GM12892 (cell line): ENCODE measurements at places on chromosomes 11 and 22.

DNA sequence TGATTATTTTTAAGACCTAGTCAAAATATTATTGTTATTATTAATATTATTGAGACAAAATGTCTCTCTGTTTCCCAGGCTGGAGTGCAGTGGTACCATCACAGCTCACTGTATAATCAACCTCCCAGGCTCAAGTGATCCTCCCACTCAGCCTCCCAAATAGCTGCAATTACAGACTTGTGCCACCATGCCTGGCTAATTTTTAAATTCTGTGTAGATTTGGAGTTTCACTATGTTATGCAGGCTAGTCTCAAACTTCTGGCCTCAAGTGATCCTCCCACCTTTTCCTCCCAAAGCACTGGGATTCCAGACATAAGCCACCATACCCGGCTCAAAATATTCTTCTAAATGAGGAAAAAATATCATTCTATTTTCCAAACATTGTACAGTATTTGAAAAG, 37.0 kb downstream of the SLC36A4 start:
- DNase-seq, result no peak

DNA sequence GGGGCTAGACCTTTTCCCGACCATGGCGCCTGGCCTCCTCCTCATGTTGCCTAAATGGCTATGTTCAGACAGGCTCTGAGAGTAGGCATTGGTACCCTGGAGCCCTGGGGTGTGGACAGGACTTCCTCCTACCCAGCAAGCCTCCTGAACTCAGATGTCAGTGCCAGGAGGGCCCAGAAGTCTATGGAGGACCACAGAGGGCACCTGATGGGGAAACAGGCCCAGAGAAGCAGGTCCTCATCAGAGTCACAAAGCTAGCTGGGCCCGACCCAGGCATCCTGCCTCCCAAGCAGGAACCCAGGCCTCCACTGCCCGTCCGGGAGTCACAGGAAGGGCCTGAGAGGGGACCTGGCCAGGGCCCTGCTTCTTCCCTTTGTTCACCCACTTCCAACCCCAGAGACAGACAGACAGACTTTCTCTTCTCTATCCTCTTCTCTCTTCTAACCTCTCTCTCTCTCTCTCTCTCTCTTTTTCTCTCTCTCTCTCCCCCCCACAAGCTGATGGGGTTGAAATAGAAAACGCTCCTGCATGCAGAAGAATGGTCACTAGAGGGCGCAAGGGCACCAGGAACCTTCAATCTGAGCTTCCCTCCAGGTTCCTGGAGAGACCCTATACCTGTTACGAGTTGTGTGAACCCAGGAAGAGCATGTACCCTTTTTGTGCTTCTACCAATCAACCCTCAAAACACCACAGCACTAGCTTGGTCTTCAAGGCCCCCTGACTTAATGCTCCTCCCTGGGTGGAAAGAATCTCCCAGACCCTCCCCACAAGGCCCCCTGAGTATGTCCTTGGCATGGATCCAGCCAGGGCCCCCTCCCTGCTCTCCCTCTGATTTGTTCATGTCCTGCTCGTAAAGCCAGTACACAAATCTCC, 27.1 kb downstream of the ARAP1 start:
- DNase-seq, result no peak

DNA sequence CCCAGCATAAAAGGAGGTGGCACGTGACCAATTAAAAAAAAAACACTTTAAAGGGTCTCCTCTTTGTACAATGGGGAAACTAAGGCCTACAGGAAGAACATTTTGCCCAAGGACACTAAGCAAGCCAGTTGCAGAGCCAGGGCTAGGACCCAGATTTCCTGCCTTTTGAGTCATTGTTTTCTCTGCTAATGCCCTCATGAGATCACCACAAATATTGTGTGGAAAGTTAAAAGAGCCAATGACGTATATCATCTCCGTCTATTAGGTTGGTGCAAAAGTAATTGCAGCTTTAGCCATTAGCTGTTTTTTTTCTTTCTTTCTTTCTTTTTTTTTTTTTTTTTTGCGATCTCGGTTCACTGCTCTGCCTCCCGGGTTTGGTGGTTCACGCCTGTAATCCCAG, 24.1 kb upstream of the LRRC32 start:
- no peak for DNase-seq

DNA sequence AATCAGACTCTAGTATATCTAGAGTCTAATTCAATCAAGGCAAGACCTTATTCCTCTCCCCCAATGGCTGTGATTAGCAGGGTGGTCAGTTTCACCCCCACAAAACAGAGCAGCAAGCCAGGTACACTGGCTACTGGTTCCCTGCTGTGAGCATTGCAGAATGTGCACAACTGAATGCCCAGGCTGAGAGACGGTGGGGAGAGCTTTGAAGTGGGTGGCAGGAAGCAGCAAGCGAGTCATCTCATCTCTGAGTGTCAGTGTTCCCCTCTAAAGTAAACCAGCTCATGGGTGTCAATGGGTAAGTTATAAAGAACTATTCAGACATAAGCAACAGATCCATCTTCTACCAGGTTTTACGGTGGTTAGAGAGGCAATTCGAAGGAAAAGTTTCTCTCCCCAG, 37.6 kb downstream of the GAB4 start:
- DNase-seq, result no peak

- no peak for DNase-seq
Measured at GRCh38 chr22:22109693-22110466, 127.3 kb upstream of the TOP3B start.

GRCh38 chr22:29193021-29193420, 12.7 kb upstream of the EMID1 start:
- DNase-seq, result no peak

DNA sequence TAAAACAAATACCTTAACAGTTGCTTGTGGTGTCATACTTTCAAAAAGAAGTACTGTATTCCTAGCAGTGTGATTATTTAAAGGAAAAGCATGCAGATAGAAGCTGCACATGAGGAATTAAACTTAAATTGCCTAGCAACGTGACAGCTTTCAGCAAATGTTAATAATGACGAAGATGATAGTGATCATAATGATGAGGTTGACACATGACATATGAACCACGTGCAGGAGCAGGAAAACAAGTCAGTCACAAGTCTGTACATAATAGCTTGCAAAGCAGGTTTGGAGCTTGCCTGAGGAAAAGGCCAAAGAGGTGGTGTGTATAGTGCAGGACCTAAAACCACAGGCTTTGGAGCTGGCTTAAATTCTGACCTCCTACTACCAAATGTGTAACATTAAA, 30.6 kb upstream of the PIK3C2A start:
- DNase-seq, result no peak

- DNase-seq, result no peak
Measured at GRCh38 chr11:95991545-95991944, 67.6 kb upstream of the MTMR2 start.

GRCh38 chr22:37018815-37019308, 385 bp downstream of the TST start:
- no peak for DNase-seq

DNA sequence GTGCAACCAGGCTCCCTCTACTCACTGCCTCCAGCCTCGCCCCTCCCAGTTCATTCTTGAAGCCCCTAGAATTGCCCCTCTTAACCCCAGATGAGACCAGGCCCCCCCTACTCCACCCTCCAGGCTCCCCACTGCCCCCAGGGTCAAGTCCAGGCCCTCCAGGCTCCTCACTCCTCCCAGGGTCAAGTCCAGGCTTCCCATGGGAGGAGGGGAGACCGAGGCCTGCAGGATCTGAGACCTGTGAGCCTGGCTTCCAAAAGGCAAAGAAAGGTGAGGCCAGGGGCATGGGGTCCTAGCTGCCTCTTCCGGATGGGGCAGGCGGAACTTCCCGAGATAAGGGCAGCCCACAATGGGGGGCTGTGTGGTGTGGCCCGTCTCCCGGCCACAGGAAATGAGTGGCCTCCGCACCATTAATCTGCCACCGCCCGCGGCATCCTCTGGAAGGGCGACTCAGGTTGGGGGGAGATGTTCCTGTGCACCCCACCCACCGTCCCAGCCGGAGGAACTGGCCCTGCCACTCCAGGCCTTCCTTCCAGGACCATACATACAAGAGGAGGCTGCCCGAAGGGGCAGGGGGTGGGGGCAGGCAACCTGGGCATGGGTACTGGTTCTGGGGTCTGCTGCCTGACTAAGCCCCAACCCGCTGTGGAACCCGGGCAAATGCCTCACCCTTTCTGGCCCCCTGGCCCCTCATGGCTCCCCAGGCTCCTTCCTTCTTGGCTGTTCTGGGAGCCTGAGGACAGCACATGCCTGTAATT, 35.1 kb upstream of the WNT11 start:
- DNase-seq, result no peak

GRCh38 chr22:35742342-35743100, 24.8 kb downstream of the APOL5 start:
- no peak for DNase-seq

DNA sequence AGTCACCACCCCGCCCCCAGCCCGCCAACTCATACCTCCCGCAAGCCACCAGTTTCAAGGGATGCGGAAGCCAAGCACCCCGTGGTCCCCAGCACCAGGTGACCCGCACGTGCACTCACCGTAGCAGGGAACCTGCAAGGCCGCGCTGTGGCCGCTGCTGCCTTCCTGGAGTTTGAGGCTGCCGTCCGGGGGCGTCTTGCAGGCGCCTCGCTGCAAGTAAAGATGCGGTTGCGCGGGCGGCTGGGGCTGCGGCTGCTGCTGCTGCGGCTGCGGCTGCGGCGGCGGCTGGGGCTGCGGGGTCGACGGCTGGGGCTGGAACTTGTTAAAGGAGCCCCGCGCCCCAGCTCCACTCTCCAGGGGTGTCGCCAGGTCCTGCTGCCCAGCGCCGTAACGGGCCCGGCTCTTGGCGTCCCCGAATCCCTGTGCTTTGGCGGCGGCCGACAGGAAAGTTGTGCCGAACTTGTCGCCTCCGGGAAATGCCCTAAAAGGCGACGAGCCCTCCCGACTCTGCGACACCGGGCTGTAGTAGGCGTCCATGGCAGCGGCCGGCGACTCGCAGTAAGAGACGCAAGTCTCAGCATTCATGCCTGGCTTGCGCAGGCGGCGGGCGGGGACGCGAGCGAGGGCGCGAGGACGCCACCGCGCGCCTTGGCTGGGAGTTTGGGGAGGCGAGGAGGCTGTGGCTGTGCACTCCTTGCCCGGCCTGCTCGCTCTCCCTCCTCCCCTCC, at the start of gene ALX4:
TSS of gene ALX4 (minus strand) at position 662 of the 728 bp plus-strand sequence. CDS start at position 585, 77 bp downstream.
- DNase-seq, result no peak

DNA sequence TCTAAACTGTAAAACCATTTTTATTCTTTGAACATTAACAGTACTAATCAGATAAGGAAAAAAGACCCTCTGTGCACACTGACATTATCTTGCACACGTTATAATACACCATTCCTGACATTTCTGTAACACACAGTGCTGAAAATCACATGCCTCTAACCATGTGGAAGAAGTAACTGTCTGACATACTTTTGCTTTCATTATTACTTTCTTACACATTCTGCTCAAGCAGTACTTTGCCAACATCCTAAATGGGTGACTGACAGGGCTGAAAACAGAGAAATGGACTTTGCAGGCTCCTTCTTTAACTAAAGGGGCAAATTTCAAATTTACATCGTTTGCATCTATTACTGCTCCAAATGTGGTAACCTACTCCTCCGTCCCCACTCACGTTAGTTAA, 22.8 kb upstream of the TP53AIP1 start:
- DNase-seq, result no peak

DNA sequence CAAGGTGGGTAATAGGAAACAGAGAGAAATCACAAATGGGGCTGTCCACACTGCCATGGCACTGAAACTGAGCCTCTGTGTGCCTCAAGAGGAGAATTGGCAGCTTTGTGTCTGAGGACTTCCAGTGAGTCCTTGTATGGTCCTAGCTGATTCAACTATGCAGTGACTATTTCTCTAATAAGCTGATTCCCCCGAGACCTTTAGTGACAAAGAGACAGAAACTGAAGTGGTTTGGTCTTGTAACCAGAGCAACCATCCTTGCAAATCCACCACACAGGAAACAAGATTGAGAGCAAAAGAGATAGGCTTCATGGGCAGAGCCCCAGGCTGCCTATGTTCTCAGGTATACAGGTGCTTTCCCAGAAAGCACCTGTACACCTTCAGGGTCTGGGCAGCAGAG, 1038.5 kb downstream of the NTM start:
- no peak for DNase-seq

- DNase-seq, result no peak
Measured at GRCh38 chr11:28026634-28027290, 81.2 kb downstream of the KIF18A start.

GRCh38 chr11:61054927-61055562, 47.2 kb upstream of the CD5 start:
- DNase-seq, result no peak

GRCh38 chr11:80916173-80916798, 1475.5 kb upstream of the TENM4 start:
- no peak for DNase-seq

- DNase-seq, result no peak
Measured at GRCh38 chr11:72233773-72234513, 9.4 kb downstream of the INPPL1 start.

DNA sequence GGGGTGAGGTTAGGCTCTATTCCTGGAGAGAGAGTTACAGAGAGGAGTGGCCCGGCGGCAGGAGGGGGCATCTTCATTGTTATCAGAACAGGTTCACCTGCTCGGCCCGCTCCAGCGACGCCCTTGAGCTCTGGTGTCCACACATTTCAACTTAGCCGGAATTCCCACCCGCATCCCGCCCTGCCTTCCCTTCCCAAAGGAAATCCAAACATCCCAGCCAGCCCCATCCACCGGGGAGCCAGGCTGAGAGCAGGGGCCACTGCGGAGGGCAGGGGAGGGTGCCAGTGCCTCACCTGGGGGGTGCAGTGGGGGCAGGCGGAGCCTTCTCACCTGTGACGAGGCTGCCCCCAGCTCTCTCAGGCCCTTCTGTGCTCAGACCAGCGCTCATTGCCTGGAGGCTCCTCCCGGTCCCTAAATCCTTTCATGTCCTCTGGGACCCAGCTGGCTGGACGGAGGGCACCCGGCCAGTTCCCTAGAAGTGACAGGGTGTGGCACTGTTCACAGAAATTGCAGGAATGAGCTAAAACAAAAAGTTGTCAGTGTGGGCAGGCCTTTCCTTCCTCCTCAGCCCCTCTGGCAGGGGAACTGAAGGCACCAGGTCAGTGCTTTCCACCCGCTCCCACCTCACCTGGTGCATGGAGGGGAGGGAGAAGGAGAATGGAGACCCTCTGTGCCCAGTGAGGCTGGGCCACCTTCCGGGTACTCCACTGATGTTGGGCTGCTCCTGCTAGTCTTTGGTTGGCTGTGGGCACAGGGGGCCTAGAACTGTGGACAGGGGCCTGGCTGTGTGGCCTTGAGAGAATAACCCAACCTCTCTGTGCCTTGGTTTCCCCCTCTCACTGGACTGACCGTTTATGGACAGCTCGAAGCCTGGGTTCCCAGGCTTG, 2.2 kb upstream of the MRGPRG start:
- peak; percentile 20 for DNase-seq

DNA sequence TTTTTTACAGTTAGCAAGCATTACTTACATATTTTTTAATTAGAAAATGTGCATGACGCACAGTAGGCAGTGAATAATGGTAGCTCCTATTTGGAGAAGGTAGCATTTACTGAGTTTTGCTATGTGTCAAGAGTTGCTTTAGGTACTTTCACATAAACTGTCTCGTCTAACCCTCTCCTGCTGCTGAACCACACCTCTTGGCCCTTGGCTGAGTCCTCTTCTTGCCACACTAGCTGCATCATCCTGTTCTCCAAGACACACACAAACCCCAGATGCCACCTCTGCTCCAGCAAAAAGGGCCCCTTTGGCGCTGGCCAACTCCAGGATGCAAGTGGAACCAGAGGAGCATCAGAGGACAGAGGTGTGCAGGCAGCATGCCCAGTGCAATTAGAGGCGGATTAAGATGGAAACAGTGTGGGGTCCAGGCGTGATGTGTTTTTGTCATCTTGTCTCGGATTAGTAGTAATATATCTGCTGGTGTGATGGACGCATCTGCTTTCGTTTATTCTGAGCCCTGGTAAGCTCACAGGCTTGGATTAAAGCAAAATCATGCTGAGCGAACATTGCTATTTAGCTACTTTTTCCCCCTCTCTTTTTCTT, 367.0 kb upstream of the CADM1 start:
- no peak for DNase-seq

- no peak for DNase-seq
Measured at GRCh38 chr11:118497831-118498230, 29.4 kb upstream of the TTC36 start.
